ENCODE measurements at places on chromosomes 3 and 15.

- DNase-seq, result no peak
Measured at GRCh38 chr15:101808201-101808600, 3.8 kb upstream of the OR4F15 start.

GRCh38 chr15:63603516-63603915 is 6.3 kb downstream of the FBXL22 start:
- no peak for DNase-seq

GRCh38 chr3:98901119-98901391 is 440 bp downstream of the DCBLD2 start:
- peak; percentile 76 for DNase-seq

DNA sequence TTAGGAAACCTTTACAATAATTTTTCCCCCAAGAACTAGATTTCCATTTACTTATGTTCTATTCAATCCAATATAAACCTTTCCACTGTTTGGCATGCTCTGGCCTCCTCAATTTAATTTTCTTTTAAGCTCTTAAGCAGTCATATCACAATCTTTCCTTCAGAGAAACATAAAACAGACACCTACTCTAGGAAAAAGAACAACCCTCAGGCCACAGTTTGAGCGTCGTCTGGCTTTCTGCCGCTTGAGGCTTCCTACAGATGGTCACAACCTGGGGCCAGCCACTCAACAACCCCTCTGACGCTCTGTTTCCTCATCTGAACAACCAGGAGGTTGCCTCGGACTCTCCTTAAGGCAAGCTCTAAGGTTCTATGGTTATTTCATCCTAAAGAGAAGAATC is 143.3 kb downstream of the ADAMTS17 start:
- DNase-seq, result no peak

DNA sequence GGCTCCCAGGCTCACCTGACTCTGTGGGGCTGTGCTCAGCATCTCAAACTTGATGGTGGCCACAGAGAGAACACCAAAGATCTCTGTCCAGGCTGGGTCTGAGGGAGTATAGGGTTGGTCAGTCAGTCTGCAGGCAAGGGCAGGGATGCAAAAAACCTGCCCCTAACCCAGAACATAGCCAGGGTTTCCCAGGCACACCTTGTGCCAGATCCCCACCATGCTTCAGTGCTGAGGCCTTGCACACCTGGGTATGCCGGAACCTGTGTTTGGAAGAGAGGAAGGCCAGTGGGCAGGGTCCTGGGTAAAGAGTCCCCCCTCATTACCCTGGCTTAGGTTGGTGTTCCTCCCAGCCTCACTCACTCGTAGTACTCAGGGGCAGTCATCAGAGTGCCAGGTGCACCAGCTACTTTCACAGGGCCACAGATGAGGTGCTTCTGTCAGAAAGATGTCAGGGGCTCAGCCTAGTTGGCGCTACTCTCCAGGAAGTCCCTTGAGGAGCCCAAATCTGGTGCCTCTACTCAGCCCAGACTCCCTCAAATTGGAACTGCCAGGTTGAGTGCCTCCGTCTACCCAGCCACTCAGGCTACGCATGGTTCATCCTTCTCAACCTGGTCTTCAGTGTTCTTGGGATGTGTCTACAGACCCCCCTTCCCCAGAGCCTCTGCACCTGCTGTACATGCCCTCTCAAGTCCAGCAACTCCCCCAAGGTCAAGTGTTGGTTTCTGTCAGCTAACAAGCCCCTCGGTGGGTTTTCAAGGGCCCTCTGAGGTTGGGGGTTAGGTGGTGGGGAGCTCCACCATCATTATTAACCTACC is 1.8 kb downstream of the DALRD3 start:
- no peak for DNase-seq

DNA sequence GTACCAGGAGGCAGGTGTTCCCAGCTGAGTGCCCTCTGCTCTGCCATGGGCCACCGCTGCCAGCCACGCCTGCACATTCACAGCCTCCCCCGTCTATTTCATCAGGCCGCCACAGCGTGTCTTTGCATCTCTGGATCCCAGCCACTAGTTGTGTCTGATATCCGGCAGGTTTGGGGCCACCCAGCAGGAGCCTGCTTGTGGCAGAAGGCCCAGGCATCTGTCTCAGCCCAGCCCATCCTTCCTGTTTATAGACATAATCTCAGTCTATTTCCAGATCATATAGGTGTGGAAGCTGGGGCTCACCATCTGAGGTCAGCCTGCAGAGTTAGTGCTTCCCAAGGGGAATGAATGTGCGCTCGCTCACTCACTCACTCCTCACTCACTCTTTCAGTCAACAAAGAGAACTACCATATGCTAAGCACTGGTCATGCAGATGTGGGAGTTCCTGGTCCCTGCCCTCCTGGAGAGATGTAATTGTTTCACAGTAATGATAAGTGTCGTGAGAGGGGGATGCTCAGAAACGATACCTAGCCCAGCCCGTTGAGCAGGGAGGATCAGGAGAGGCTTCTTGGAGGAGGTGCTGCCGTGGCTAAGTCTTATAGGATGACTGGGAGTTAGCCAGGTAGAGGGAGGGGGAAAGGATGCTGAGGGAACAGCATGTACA is 60.6 kb downstream of the FGD5 start:
- DNase-seq, result peak; percentile 42

DNA sequence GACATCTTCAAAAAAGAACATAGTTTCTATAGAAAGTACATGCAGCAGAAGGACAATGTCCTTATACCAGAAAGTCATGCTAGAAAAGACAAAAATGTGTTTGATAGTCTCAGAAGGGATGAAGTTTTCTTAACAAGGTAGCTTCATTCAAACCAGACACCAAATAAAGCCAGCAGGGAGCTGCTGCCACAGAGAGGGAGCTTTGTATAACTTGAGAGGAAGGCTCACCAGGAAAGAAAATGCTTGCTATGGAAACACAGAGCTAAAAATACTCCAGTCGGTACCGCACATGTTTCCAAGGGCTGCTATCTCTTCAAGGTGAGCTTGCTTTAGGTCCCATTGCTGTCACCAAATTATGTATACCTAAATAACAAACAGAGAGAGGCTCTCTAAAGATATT is 1074.8 kb upstream of the ALCAM start:
- DNase-seq, result no peak

- no peak for DNase-seq
Measured at GRCh38 chr3:30439451-30440053, 166.8 kb upstream of the TGFBR2 start.

DNA sequence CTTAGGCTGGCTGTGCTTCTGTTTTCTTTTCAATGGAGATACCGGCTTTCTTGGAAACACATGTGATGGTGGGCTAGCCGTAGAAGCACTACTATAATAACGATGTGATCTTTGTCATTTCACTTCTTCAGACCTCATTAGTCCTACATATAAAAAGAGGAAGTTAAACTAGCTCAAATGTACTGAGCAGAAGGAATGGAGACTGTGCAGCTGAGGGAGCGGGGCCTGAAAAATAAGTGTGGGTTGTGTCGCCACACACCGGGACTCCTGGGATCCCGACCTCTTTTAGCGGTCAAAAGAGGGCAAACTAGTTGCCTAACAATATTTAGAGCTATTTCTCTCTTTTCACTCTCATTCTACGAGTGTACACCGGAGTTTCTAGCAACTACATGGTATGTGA is 1.0 kb upstream of the RNF7 start:
- no peak for DNase-seq

Measured in NCI-H524 (cell line).